NCI-H748 treated with DMSO at 0.1 percent for 48 hours (cell line): ENCODE measurements at places on chromosomes 11 and 22.

DNA sequence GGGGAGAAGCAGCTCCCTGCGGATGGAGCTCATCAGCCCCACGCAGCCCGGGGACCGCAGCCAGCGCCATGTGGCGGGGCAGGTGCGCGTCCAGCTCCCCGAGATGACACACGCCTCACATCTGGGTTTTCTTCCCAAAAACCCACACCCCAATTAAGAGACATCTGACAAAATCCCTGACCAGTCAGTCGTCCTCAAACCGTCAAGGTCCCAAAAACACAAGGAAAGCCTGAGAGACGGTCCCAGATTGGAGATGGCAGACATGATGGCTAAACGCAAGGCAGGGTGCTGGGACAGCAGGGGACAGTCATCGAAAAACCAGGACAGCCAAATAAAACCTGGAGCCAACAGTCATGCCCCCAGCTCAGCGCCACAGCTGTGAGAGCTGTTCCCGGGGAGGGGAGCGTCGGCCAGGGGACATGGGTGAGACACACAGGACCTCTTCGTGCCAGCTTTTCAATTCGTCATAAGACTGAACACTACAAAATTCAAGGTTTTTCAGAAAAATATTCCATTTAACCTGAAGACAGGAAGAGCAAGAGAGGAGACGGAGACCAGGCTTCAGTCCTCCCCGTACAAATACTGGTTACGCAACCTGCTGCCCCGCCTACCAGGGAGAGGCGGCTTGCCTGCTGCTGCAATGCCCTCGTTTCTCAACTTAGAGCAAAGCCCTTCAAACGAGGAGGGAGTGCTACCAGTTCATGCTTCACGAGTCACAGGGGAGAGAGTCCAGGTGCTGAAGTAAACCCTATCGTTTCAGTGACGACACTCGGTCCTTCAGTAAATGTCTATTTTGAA lies 10.5 kb downstream of the TOLLIP start:
- DNase-seq, result no peak

DNA sequence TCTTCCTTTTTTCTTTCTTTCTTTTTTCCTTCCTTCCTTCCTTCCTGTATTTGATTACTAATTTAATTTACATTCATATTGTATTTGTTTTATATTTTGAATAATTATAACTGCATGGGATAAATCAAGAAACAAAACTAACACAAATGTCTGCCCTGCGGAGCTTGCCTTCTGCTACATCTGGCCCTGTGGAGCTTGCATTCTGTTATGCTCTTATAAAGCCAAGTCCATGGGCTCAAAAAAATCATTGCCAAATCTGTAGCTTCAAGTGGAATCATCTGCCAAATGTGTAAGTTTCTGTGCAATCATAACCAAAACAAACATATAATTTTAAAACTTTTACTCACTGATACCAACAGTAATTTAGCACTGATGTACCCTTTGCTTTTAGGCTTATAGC lies 8.0 kb upstream of the OR52J3 start:
- DNase-seq, result no peak

DNA sequence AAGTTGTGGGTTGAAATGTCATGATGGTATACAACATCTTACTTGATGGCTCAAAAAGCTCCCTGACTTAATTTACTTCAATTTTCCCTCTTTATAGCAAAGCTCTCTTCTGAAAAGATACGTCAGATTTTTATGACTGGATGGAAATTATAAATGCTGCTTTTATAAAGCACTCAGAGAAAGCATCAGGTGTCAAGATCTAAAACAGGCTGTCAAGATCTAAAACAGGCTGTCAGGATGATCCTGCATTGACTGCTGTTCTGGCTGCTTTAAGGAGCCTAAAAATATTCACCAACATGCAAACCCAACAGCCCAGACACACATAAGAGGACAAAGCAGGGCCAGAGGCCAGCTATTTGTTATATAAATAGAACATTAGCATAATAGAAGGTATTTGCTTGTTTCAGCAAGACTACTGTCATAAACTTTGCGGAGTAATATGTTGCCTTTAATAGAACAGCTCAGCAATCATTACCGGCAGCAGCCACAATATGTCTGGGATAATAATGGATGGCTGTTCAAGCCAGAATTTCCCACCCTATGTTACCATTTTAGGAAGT lies 77.3 kb upstream of the ANO5 start:
- no peak for DNase-seq

GRCh38 chr11:75476739-75477613 lies 44.0 kb upstream of the KLHL35 start:
- DNase-seq, result no peak

DNA sequence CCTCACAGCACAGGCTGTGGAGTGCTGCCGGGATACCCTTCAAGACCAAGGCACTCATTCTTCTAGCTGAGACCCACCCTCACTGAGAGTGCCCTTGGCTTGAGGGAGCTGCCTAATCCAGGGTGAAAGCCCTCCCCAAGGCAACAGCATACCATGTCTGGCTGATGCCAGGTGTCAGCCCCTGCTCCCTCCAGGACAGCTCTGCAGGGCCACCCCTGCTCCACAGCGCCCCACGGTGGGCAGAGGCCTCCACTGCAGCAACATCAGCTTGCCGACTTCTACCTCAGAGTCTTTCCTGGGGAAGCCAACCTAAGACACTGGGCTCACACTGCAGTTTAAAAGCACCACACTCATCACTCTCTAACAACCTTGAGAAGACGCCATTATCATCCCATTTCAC lies 29.0 kb downstream of the TTLL1 start:
- DNase-seq, result no peak
